Endothelial cell of umbilical vein (primary cell): ENCODE measurements at places on chromosomes 5 and 9. TPM values are rescaled to one million over a fixed set of nuclear protein-coding genes. Genes with fewer than 3 reads are reported as not detected.

DNA sequence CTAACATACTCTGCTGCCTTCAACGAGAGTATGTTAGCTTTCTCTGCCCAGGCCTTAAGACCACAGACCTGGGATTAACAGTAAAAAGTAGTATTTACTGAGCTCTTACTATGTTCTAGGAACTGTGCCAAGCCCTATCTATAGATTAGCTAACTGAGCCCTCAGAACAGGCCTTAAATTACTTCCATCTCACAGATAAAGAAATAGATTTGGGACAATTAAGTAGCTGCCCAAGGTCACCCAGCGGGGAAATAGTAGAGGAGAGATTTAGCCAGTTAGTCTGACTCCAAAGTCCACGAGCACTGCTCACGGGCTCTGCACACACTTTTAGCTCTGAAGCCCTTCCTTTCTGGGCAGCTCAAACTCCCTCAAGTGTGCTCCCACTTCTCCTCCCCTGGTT is 64.5 kb upstream of the EQTN start:
- no peak for DNase-seq

- DNase-seq: no peak
These were observed 159.5 kb downstream of the GABRG2 start for GRCh38 chr5:162227075-162227474.

Gene DCAF12
- 26.0 and 26.2 TPM in 2 replicates for polyA plus RNA-seq

GRCh38 chr9:119736491-119737454 is 367.5 kb upstream of the BRINP1 start:
- DNase-seq: no peak

DNA sequence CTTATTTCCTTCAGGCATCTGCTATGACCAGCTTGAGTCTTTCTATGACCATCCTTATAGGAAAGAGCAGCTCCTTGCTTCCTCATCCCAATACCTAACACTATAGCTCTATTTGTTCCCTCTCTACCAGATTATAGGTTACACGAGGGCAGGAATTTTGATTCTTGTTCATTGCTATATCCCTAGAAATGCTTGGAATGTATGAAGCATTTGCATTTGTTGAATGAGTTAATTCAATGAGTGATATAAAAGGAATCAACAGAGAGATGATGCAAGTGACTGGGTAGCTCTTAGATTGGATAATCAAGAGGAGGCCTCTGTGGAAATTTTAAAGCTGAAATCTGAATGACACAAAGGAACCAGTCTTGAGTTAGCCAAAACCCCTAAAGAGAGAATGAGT is 13.9 kb downstream of the ZCCHC9 start:
- DNase-seq: no peak

Gene REEP2
- polyA plus RNA-seq: 4.8 and 5.3 TPM in 2 replicates

Gene F12
- polyA plus RNA-seq: 1.4 and 2.7 TPM in 2 replicates

DNA sequence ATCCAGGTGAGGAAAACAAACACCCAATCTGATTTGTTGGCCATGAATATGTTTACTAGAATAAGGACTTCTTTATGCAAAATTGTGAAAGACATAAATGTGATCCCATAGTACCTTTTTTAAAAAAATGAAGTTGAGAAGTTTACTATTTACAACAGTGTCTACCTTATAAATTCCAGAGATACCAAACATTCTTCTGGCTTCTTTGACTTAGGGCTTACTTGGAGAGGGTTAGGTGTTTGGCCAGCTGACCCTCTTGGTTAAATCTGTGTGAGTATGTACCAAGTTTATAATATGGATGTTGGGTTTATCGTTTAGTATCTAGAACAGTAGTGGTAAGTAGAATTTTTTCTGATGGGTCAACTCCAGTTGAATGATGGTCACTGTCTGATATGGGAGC is 212.3 kb downstream of the DOCK8 start:
- DNase-seq: no peak

Gene TYRP1
- polyA plus RNA-seq: 0.40 and 0.63 TPM in 2 replicates

GRCh38 chr5:56829137-56829908 is 14.0 kb downstream of the MAP3K1 start:
- DNase-seq: no peak

Gene COL23A1
- polyA plus RNA-seq: not detected in 2 replicates
